Activated naive CD4-positive, alpha-beta T cell treated with anti-CD3 and anti-CD28 coated beads, Interleukin-2, amount 50 U/mL, for 72 hours (primary cell): ENCODE measurements at places on chromosomes 11 and 22. TPM values are rescaled to one million over a fixed set of nuclear protein-coding genes. Genes with fewer than 3 reads are reported as not detected.

Gene RFPL1
- not detected for total RNA-seq

Gene ARHGAP8
- total RNA-seq = 2.4 TPM

Gene ELMOD1
- not detected for total RNA-seq

Gene TTC36
- 0.93 TPM for total RNA-seq

Gene SLC22A9
- not detected for total RNA-seq

Gene KDM4F
- not detected for total RNA-seq

Gene CRYBB1
- not detected for total RNA-seq

Gene YPEL1
- 2.4 TPM for total RNA-seq

Gene FAM111B
- total RNA-seq = 47.6 TPM

Gene OR4C13
- total RNA-seq = not detected

Gene ACP2
- 12.7 TPM for total RNA-seq

Gene OVCH2
- not detected for total RNA-seq

Gene PKNOX2
- total RNA-seq = 0.08 TPM

Gene ABCG4
- 0.12 TPM for total RNA-seq

Gene BTBD18
- not detected for total RNA-seq

Gene RAB39A
- total RNA-seq = 0.14 TPM

Gene MRGPRF
- total RNA-seq = not detected

Gene CBLIF
- not detected for total RNA-seq

Gene CDC42EP1
- 1.9 TPM for total RNA-seq

Gene CRYBB3
- 0.80 TPM for total RNA-seq

Gene RAC2
- 655 TPM for total RNA-seq

Gene APOBEC3H
- 34.3 TPM for total RNA-seq

Gene AHNAK
- 17.6 TPM for total RNA-seq
